Gastroesophageal sphincter (tissue), 4 donors: ENCODE measurements at places on chromosomes 7 and 10.

DNA sequence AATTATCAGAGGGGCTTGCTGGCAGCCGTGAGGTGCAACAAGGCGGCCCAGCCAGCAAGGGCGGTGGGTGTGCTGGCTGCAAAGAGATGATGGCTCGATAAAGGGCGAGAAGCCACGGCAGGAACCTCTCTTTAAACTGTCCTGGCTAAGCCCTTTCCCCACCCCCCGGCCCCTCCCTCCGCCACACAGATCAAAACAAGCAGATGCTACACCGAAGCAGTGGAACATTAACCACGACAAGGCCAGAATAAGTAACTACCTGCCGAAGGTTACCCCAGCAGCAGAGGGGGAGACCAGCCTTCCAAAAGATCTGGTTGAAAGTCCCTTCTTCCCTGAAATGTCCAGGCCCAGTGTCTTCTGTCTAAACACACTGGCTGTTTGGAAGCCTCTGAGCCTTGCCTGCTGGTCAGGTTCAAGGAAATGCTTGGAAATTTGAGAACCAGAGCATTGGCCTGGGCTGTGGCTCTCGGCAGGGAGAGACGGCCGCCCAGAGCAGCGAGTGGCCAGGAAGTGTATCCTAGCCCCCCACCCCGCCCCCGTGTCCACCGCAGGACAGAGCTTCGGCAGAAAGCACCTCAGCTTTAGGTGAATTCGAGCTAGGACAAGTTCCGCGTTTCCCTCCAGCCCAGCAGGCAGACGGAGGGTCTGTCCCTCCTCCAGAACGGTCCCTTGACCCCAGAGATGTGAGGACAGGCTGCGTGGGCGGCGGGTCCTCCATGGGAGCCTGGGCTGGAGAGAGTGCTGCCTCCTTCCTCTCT lies 2.1 kb downstream of the FAM20C start:
- ATAC-seq = no peak

DNA sequence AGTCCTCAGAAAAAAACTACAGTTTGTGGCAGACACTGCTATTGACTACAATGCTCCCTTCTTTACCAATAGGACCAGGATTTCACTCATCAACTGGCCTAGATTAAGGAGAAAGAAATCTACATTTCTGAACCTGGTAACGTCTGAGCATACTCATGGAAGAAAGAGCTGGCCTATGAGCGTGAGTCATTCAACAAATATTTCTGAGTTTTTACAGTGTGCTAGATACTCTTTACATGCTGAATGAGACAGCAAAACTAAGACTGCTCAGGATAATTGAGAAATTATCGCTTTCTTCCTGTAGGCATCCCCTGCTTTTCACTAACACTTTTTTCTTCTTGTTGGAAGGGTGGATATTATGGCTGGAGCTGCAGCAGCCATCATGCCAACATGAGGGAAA lies 609.7 kb downstream of the TNS3 start:
- ATAC-seq = no peak

GRCh38 chr7:77544518-77544917 lies 7.4 kb downstream of the PTPN12 start:
- ATAC-seq = no peak

GRCh38 chr7:41108821-41109220 lies 594.1 kb downstream of the INHBA start:
- ATAC-seq = no peak

DNA sequence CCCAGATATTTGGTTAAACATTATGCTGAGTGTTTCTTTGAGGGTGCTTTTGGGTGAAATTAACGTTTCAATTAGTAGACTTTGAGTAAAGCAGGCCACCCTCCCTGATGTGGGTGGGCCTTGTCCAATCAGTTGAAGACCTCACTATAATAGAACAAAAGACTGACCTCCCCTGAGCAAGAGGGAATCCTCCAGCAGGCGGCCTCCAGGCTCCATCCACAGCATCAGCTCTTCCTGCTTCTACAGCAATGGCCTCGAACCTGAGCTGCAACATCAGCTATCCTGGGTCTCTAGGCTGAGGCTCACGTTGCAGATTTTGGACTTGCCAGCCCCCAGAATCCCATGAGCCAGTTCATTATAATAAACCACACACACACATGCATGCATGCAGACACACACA lies 104.2 kb downstream of the PFKFB3 start:
- no peak for ATAC-seq

- ATAC-seq = peak; percentile 82
Observed at GRCh38 chr10:34815185-34816084, at the start of gene PARD3. PARD3 (minus strand) TSS chr10:34815296; CDS start chr10:34814995, 301 bp downstream.

GRCh38 chr10:44439239-44439957 lies 54.5 kb upstream of the CXCL12 start:
- ATAC-seq = no peak
